ENCODE measurements at places on chromosomes 2 and 18.

DNA sequence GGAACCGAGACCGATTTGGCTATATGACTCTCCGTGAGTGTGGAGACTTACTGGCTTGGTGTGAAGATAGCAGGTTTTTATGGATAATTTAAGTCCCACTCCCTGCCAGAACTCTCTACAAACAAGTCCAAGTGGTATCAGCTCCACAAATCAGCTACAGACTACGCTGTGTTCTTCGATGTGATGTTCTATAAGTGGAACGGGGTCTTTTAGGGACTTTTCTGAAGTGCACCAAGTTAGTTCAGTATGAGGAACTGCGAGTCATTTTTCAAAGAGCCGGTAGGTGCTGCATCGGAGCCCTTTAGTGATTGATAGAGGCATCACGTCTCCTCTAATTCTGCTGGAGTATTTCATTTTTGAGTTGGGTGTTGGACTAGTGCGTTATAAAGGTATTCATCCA is 107.1 kb downstream of the TSHZ1 start:
- no peak for DNase-seq

DNA sequence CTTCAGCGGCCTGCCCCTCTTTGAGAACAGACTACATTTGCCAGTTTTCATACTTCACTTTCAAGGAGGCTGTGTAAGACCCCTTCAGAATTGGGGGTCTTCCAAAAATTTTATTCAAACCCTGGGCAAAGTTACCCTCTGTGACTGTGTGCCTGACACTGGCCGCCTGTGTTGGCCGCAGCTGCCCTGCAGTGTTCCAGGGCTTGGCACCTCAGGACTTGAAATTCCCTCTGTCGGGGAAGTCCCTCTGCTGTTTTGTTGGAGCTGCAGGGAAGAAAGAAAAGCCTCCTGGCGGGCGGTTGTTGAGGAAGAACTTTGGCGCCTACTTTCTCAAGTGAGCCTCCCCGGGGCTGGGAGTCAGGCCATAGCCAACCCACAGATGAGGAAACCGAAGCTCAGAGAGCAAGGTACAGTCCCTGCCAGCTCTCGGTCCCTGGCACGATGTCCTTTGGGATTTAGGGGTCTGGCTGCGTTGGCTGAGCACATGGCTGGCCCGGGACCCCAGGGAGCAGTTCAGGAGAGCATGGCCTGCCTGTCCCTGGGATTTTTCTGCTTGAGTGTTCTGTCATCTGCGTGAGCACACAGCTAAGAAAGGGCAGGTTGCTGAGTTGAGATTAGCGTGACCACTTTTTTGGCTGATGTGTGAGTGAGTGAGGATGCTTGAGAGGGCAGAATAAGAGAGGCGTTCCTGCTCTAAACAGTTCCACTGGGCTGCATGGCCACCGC is 17.9 kb upstream of the ASB1 start:
- DNase-seq, result no peak

DNA sequence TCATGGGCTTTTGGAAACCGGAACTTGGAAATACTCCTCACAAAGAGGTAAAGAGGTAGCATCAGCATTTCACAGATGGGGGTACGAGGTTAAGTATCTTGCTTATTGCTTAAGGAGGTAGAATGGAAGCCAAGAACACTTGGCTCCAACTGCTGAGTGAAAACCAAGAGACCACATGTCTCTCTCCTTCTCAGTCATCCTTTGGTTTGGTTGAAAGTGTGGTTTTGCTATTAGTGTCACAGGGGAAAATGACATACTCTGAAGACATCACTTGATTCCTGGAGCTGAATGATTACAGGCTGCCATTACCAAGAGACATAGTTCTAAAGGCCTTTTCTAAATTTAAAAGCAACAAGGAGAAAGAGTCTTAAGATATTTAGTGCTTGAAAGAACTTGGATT is 41.5 kb downstream of the ANTXR1 start:
- peak; percentile 67 for DNase-seq

- DNase-seq, result no peak
These were observed 67.0 kb downstream of the RBMS1 start for GRCh38 chr2:160426604-160427003.

- peak; percentile 33 for DNase-seq
These were observed 91.6 kb downstream of the BIN1 start for GRCh38 chr2:127015106-127015910.

GRCh38 chr2:48183991-48184390 is 277.7 kb upstream of the FBXO11 start:
- DNase-seq, result no peak

GRCh38 chr18:36798738-36799473 is 29.9 kb downstream of the TPGS2 start:
- DNase-seq, result peak; percentile 18

- DNase-seq, result peak; percentile 39
These were observed 706 bp downstream of the UBXN2A start for GRCh38 chr2:23940718-23941620.

GRCh38 chr2:18771212-18771611 is 181.8 kb upstream of the NT5C1B start:
- no peak for DNase-seq

- DNase-seq, result peak; percentile 5
These were observed 42.0 kb downstream of the SPC25 start for GRCh38 chr2:168848225-168848624.

DNA sequence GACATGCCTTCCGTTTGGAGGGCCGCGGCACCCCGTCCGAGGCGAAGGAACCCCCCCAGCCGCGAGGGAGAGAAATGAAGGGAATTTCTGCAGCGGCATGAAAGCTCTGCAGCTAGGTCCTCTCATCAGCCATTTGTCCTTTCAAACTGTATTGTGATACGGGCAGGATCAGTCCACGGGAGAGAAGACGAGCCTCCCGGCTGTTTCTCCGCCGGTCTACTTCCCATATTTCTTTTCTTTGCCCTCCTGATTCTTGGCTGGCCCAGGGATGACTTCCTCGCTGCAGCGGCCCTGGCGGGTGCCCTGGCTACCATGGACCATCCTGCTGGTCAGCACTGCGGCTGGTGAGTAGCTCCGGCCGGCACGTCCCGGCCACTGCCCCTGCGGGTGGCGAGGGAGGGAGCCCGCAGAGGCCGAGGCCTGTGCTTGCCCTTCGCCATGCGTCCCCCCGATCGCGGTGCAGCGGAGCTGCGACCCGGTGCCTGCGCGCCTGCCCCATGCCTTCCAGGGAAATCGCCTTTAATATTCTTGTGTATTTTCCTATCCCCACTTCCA is 1.2 kb downstream of the BMPR2 start:
- peak; percentile 32 for DNase-seq

DNA sequence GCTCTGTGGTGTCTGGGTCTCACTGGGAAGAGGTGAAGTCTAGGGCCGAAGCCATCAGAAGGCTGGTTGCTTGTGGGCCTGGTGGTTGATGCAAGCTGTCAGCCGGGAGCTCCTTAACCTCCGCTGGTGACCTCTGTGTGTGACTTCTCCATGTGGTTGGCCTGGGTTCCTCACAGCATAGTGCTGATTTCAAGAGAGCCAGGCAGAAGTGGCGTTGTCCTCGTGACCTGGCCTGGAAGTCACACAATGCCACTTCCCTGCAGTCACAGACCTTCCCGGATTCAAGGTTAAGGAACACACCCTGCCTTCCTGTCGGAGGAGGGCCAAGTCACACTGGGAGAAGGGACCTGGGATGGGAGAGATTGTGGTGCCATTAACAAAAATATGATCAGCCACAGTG is 303.7 kb upstream of the HS6ST1 start:
- no peak for DNase-seq

GRCh38 chr2:219644801-219645480 is 17.5 kb downstream of the SLC4A3 start:
- no peak for DNase-seq

DNA sequence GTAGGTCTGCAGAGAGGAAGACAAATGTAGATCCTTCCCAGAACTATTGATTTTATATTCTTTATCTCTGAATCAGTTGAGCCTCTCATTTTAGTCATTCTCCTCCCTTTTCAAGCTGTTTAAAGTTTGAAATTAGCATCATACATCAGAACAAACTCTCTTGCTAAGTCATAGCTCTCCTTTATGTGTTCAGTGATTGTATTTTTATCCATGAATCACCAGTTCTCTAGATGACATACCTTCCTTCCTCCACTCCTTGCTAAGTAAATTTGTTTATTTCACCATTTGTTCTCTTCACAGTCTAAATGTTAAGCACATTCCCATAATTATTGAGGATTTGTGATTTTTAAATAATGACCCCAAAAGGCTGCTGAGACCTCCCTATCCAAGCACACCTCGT is 63.5 kb upstream of the RAPGEF4 start:
- peak; percentile 58 for DNase-seq

- DNase-seq, result peak; percentile 18
These were observed 59.4 kb downstream of the FMNL2 start for GRCh38 chr2:152394326-152394725.

DNA sequence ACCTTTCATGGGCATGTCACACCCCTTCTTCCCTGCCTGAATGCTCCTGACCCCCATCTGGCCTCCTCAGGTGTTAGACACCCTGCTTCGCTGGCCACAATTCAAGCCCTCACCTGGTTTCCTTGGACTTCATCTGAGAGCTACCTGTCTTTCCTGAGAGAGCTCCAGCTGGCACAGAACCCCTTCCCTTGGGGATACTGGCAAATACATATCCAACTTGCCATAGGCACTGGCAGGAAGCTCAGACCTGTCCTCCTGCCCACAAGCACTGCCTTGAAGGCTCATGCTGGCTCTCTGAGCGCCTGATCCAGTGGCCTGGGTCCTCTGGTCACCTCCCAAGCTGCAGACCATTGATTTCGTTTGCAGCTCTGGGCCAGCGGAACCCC is 74.1 kb upstream of the MAP4K3 start:
- no peak for DNase-seq

DNA sequence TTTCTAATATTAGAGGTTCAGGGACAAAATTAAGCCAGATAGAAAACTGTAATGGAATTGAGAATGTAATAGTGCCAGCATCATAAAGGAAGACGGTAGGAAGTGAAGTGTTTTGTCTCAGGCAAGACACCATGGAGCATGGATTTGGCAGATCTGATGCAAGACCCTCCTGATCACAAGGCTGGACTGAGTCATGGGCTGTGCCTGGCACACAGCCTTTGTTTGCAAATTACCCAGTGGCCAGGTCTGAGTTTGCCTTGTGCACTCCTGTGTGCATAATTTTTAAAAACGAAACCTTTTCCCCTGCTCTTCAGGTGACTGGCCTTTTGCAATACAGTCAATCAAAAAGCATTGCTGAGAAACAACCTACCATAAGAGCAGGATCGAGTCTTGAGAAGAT is 2.0 kb upstream of the UPP2 start:
- peak; percentile 46 for DNase-seq

DNA sequence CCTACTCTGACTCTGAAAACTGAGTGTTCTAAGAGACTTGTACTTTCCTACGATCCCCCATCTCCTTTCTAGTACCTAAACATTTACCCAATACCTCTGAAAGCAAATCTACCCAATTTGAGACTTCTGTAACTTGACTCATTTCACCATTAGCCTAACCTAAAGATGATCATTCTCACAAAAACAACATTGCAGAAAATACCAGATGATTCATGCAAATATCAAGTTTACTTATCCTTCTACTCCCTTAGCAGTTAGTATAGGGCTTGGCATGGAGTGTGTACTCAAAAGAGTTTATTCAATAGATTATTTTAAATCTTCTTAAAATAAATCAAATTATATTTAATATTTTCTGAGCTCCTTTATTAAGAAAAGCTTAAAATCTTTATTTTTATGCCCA is 89.6 kb downstream of the NR4A2 start:
- no peak for DNase-seq

DNA sequence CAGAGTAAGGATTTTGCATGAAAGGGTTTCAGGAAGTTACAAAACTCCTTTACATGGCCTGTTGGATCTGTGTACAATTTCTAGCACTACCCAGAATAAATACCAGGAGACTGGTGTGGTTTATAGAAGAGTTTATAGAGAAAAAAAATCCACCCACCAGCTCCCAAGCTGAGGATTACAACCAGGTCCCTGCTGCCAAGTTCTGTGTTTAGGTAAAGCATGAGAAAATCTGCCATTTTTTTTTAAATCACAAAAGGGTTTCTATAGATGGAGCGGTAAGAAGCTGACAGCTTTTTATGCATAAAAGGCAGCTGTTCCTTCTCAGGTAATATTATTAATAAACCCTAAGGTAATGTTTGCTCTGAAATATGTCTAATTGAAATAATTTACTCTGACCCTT is 545.4 kb upstream of the ZEB2 start:
- DNase-seq, result no peak

- DNase-seq, result no peak
These were observed 1.1 kb upstream of the DNPEP start for GRCh38 chr2:219388907-219389156.

- no peak for DNase-seq
These were observed 501.7 kb upstream of the TCF4 start for GRCh38 chr18:56089612-56090258.

DNA sequence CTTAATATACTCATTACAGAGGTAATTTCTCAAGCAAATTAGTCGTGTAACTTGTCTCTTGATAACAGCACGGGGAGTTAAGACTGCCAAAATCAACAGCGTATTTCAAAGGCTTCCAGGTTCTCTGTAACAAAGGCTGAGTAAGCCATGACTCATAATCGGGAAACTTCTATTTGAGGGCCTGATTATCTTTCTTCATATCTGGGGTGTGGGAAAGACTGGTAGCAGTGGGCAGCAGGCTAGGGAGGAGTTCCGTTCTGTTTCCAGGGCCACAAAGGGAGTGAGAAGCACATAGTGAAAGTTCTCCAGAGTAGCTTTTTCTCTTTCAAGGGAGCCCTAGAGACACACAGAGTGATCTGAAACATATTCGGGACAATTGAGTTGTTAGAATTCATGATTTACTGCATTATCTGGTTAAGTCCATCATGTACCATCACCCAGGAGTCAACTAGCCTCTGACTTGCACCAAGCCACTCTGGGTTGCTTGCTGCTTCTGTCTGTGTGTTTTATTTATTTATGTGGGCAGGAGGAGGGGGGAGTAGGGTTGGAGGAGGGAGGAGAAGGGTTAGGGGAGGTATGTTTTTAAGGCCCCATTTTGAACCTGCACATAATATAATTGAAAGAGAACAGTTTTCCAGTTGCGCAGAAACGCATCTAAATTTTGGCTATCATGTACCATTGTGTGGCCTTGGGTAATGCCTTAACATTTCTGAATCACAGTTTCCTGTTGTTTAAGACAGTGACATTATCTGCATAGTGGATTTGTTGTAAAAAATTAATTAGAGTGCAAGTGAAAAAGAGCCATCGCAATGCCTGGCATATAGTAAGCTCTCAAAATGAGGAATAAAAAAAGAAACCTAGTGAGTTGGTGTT is 80.5 kb upstream of the ITPRID2 start:
- DNase-seq, result peak; percentile 95

DNA sequence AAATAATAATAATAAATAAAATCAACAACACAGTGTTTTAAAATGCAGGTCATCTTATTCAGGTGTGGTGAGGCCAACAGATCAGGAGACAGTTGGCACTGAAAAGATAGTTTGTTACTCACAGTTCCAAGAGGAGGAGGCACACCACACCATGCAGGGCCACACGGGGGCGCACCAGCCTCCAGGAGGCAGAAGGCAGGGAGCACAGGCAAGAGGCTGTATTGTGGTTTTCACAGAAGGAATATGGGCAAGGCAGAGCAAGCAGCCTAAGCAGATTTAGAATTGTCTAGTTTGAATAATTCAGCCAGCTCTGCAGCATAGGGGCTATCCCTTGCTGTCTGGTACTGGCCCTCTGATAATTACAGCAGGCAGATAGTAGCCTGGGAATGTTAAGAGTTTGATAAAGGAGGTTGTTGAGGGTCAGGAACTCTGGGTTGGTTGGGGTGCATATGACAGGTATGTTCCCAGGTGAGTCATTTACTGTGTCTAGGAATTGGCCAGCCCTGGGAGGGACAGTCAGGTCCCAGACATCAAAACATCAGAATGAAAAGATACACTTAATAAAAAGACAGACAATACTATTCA is 31.3 kb downstream of the KIAA2012 start:
- peak; percentile 71 for DNase-seq

GRCh38 chr2:8605351-8606065 is 76.3 kb upstream of the ID2 start:
- peak; percentile 46 for DNase-seq

Measured in fibroblast of mammary gland (primary cell).